GDM1 (cell line): ENCODE measurements at places on chromosomes 4 and X.

GRCh38 chr4:185920171-185920570, 108.2 kb upstream of the SORBS2 start:
- DNase-seq: no peak

- no peak for DNase-seq
Observed at GRCh38 chrX:64204252-64204651, 1.3 kb downstream of the AMER1 start.

- no peak for DNase-seq
Observed at GRCh38 chr4:89283226-89284009, 24.2 kb downstream of the GPRIN3 start.

- DNase-seq: no peak
Observed at GRCh38 chr4:153099391-153100140, 104.7 kb upstream of the TRIM2 start.

DNA sequence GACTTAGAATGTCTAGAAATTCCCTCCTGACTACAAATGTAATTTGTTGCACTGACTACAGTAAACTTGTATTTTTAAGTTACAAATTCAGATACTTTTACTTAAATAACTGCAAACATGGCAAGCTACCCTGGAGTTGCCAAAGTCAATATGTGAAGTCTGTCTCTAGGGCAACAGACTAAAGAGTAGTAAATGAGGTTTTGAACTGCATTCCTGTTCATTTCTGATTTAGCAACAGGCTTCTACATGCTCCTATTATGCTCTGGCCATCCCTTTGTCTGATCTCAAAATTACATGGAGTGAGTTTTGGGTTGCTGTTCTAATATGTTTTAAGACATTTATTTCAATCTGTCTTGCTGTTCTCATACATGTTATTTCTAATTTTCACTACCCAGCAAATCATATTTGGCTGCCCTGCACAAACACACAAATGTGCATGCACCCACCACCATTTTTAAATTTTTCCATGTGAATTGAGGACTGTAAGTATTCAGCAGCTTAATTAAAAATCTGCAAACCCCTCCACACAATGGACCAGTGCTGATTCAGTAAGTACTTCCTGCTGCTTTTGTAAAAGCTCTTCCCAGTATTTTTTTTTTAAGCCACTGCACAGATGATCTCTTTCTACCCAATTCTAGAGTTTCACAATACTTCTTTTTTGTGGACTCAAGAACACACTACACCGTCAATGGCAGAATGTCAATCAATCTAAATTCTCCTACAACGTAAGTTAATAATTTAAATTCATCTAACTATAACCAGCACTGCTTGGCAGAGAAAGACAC, 26.7 kb downstream of the SH3RF1 start:
- DNase-seq: no peak

GRCh38 chrX:97882306-97882705, 998.6 kb downstream of the RPA4 start:
- DNase-seq: no peak

GRCh38 chr4:82423245-82424054, 6.8 kb downstream of the HNRNPDL start:
- DNase-seq: no peak
